ENCODE measurements at places on chromosomes 12 and 14.

- DNase-seq = no peak
Observed at GRCh38 chr14:58626431-58626831, 11.3 kb upstream of the DACT1 start.

GRCh38 chr12:44968965-44969364 lies 81.9 kb downstream of the DBX2 start:
- DNase-seq = no peak

- no peak for DNase-seq
Observed at GRCh38 chr14:21091821-21092272, 6.6 kb downstream of the ZNF219 start.

DNA sequence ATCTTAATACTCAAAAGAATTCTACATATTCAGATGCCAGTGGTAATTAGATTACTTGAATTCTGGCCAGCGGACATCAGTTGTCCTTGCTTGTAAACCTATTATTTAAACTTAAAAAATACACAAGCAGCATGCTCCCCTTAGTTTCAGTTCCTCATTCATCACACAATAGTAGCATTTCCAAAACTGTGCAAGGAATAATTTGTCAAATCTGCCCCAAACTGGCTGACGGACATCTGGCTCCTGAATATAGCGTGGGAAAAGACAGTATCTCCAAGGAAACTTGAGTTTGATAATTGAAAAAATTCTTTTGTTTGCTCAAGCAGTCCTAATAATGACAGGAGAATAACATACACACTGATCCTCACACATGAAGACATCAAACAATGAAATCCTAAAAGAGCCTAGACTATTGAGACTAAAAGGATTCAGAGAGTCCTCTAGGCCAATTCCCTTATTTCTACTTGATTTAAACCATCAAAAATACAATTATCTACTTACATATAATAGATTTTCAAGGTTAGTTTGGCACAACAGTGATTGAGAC lies 90.4 kb downstream of the KIF21A start:
- DNase-seq = no peak

GRCh38 chr12:114400361-114400811 lies 5.6 kb downstream of the TBX5 start:
- no peak for DNase-seq

DNA sequence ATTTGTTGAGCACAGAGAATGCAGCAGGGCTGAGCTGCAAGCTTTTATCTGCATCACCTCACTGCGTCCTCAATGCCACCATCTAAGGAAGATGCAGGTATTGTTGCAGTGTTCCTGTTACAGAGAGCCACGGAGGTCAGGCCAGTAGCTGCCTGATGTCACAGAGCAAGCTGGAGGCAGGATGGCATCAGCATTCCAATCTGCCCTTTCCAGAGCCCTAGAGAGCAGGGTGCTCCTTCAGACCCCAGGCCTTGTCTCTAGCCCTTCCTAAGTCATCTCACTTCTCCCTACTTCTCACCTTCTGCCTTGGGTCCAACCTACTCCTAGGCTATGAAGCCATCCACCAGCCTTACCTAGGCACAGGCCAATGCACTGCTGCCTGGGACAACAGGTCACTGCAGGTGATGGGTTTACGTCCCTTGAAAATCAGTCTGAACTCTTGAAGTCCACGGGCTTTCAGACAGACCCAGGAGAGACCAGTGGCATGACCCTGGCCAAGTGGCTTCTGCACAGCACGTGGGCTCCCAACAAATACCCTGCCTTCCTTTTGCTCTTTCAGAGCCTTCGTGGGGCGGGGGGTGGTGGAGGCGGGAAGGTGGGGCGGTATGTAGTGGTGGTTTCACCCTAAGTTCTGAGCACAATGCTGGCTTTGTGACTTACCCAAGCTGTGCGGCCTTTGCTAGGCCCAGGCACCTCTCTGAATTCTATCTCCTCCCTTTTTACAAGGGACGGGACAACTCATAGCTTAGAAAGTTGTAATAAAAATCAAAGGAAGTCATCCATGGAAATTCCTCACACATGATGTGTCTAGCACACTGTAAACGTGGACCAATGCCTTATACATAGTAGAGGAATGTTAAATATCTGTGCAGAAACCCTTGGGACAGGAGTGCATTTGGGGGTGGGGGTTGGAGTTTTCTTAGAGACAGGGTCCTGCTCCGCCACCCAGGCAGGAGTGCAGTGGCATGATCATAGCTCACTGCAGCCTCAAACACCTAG lies 136.0 kb downstream of the KSR2 start:
- no peak for DNase-seq

DNA sequence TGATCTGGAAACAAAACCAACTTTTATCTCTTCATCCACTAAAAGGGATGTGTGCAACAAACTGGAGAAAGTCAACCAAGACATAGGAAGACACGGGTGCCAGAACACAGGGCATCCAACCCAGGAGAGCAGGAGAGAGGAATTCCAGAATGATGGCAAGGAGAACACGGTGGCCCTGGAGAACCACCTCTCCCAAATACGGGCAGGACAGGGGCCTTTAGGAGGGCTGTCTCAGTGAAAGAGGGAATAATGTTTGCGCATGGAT lies 93.4 kb upstream of the EGLN3 start:
- no peak for DNase-seq

DNA sequence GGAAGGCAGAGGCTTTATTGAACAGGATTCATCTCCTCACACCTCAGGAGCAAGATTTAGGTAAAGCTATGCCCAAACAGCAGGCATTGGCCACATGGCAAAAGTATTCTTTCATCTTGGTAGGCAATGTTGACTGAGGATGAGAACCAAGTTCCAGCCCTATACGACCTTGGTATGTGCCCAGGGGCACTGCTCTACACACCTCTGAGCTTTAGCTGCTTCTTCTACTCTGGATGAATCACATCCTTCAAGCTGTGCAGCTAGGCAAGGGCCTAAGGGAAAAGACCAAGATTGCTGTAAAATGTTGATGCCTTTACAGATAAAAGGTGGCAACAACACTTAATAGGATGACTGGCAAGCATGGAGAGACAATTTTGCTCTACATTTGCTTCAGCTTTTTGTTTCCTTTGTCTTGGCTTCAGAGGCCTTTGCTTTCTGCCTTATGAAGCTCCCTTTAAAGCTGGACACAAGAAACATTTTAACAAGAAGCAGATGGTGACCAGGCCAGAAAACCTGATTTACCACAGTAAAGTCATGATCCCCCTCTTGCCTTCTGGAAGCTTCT lies 183.3 kb upstream of the KITLG start:
- DNase-seq = no peak

GRCh38 chr14:76654573-76655108 lies 106.6 kb upstream of the VASH1 start:
- DNase-seq = no peak

GRCh38 chr14:99789581-99789980 lies 3.6 kb upstream of the EML1 start:
- no peak for DNase-seq

GRCh38 chr12:15115434-15115833 lies 105.8 kb downstream of the RERG start:
- DNase-seq = no peak

DNA sequence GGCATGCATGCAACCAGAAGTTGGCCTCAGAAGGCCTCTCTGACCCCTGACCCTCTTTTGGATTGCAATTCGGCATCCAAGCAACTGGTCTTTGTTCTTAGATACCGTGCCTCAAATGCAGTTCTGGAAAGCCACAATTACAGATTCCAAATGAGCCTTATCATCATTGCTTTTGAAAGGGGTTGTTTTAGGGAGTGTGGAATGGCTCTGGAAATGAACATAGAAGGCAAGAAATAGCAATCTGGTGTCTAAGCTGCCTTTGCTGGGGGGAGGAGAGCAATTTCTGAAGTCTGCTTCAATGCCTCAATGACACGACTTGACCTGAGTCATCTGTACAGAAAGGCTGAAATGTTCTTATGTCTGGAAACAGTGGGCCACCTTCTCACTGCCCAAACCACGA lies 250.1 kb downstream of the NUAK1 start:
- no peak for DNase-seq

- no peak for DNase-seq
Observed at GRCh38 chr12:84361651-84362551, 550.7 kb downstream of the SLC6A15 start.

DNA sequence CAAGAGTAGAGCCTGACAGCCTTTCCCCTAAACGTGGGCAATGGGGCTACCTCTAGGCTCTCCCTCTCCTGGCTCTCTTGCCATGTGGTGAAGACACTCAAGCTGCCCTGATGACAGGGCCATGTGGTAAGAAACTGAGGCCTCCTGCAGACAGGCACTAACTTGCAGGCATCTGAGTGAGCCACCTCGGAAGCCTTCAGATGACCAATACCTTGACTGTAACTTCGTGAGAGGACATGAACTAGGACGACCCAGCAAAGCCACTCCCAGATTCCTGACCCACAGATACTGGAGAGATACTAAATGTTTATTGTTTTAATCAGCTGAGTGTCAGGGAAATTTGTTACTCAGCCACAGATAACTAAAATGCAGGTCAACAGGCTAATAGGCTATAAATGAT lies 96.4 kb downstream of the EFCAB11 start:
- no peak for DNase-seq

DNA sequence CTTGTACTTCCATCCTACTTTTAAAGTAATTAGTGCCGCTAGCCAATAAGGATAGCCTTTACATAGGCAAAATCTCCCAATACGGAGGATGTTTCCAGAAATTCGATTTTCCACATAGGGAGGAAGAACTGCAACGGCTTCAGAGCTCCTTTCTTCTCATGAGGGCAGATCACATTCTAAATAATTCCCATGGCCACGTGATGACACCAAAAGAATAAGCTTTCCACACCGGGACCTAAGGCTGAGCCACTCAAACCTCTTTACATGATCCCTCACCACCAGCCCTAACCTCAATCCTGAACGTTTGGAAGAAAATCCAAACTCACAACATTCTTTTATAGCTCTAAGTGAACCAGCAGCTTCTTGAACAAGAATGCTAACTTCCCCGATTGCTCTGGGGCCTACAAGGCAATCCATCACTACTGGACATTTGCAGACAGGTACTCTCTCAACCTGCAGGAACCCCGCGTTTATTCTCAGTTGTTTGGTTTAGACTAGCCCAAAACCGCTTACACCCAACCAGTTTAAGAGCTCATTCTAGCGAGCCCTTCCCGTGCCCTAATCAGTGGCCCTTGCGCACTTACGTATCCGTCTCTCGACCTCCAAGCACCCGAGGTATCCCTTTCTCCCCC lies 884 bp downstream of the CAPRIN2 start:
- DNase-seq = peak; percentile 57

GRCh38 chr14:61438036-61438435 lies 116.7 kb downstream of the PRKCH start:
- DNase-seq = no peak

- no peak for DNase-seq
Observed at GRCh38 chr14:40394634-40395340, 962.6 kb upstream of the FBXO33 start.

- no peak for DNase-seq
Observed at GRCh38 chr12:31895449-31896150, 63.6 kb upstream of the RESF1 start.

DNA sequence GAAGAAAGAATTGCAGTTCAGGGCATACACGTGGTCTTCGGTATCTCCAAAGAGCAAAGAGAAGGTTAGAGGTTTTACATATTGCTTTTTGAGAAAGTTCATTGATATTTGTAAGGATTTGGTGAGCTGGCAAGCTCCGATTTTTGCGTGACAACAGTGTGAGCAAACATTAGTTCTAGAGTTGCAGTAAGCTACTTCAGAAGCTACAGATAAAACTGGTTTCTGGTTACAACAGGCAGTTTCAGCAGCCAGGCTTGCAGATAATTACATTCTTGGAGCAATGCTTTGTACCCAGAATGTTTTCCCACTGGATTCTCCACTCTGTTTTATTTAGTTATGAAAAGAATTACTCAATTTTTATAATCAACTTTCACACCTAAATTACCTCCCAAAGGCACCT lies 28.2 kb downstream of the KLRK1 start:
- DNase-seq = no peak

DNA sequence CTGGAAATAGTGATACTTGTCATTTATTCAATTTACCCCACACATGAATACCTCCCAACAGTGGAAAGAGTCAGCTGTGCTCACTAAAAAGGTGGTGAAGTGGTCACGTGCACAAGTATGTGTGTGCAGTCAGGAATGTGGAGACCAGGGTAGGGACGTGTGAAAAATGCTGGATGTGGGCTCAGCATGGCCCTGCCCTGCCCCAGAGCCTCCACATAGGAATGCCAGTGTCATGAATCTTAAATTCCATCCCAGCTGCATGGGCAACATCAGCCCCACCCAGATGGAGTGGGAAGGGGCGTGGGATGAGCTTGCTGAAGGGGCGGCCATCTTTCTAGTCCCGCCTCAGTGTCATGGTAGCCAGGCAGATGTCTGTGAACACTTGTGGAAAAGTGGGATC lies 87.7 kb downstream of the C12orf75 start:
- DNase-seq = no peak

DNA sequence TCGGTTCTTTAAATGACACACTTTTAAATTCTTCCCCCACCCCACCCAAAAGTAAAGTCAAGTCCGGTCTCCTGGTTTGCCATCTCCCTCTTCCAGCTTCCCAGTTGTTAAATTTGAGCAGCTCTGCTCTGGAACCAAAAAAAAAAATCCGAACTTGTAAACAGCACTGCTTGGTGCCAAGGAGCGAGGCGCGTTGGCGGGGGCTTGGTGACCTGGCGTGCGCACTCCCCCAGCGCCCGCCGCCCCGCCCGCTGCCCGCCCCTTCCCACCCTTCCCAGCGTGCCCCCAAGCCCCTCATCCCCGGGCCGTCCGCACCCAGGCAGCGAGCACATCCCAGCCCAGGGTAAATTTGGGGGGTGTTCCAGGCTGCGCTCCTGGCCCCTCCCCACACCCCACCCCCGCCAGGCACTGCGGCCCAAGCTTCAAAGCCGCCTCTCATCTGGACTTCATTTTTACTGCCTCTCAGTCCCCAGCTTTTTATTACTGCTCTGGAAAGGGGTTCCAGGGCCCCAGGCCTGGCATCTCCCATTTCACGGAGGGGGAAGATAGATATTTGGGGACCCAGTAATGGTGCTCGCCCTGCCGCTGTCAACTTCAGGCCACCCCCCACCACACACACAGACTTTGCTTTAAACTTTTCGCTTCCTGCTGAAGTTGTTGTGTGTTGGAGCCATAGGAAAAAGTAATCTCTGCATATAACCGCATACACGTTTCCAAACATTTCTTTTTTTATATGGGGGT lies 11.7 kb upstream of the ITGB7 start:
- no peak for DNase-seq

DNA sequence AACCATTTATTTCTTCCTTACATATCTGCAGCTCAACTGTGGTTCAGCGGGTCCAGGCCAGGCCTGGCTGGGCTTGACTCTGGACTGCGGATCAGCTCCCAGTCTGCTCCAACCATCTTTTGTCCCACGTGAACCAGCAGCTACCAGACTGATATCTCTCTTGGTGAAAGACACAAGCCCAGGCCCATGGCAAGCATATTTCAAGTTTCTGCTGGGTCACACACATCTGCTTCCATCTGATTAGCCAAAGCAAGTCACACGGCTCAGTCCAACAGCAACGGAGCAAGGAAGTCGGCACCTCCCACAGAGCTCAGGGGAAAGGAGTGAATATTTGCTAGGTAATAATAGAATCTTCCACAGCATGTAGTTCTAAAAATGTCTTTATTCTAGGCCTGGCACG lies 24.7 kb upstream of the MARK3 start:
- DNase-seq = no peak

GRCh38 chr12:120007272-120007671 lies 18.2 kb downstream of the BICDL1 start:
- DNase-seq = no peak
